Stimulated activated CD8-positive, alpha-beta memory T cell treated with anti-CD3 and anti-CD28 coated beads, Interleukin-7, amount 100 ng/mL, for 1 hour (primary cell): ENCODE measurements at places on chromosomes 3 and 15.

GRCh38 chr15:85276508-85276907, 103.9 kb upstream of the AKAP13 start:
- DNase-seq: no peak

- no peak for DNase-seq
Measured at GRCh38 chr15:66842710-66843441, 140.8 kb downstream of the SMAD6 start.

DNA sequence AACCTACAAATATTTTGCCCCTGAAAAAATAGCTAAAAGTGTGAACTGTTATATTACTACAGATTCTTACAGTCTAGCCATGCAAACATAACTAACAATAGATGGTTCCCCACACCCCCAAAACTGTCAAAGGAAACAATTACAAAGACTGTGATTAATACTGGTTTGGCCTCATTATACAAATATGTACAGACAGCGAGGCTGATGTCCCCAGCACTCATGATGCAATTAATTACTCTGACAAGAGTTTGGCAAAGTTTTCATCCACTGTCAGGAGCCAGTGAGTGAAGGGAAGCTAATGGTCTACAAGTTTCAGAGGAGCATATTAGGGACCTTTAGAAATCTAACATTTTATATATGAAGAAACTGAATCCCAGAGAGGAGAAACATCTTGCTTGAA, 61.0 kb downstream of the HMG20A start:
- DNase-seq: no peak

GRCh38 chr3:146134348-146135117, 26.5 kb downstream of the PLOD2 start:
- DNase-seq: no peak

- DNase-seq: no peak
Measured at GRCh38 chr3:52088445-52089367, 32.3 kb upstream of the DUSP7 start.
